ENCODE measurements at places on chromosomes 16 and 17. TPM values are rescaled to one million over a fixed set of nuclear protein-coding genes. Genes with fewer than 3 reads are reported as not detected.
A peak's percentile ranks its signal among the peaks of the same experiment; 100 is the strongest.

RRAD gene
- 11.1 TPM for total RNA-seq

GRCh38 chr17:7818026-7818425 lies 16.0 kb upstream of the KDM6B start:
- no peak overlapping the region for H3K27ac ChIP-seq
- H3K27me3 ChIP-seq, result no peaks in the 10 kb centered on the region
- H3K4me1 ChIP-seq, result no peaks in the 10 kb centered on the region

DNA sequence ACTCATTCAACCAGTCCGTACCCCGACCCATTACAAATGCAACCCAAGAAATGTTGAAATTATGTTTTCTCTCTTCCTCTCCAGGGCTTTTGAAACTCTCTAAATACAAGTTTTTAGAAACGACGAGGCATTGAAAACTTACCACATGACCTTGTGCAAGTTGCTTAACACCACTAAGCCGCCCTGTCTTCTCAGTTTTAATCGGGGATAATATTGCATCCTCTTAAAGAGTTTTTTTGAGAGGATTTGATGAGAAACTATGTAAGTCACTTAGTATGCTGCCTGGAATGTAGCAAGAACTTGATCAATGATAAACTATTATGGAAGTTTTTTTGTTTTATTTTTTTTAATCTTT lies 149.0 kb upstream of the FAM20A start:
- H3K4me1 ChIP-seq, result no peaks in the 10 kb centered on the region
- peak overlapping the region; percentile 3 for H3K4me3 ChIP-seq
- no peaks in the 10 kb centered on the region for H3K36me3 ChIP-seq

DNA sequence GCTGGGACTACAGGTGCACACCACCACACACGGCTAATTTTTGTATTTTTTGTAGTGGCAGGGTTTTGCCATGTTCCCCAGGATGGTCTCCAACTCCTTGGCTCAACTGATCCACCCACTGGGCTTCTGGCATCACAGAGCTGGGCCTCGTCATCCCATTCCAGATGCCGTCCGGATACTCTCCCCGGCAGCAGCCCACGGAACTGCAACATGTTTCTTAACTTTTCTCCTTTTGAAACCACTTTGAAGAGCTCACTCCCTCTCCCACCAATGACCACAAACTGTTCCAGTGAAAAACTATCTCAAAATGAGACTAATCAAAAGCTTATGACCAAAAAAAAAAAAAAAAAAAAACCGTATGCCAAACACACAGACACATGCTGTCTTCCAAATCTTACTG lies 17.6 kb downstream of the PEMT start:
- no peaks in the 10 kb centered on the region for H3K27me3 ChIP-seq
- no peaks in the 10 kb centered on the region for H3K36me3 ChIP-seq
- no peak for DNase-seq
- H3K27ac ChIP-seq, result no peak overlapping the region
- no peak overlapping the region for H3K4me3 ChIP-seq

GRCh38 chr17:39022924-39023323 lies 55.7 kb upstream of the FBXO47 start:
- H3K27ac ChIP-seq, result no peak overlapping the region
- H3K27me3 ChIP-seq, result no peaks in the 10 kb centered on the region
- no peak overlapping the region for H3K4me3 ChIP-seq
- peaks cover 3% of the 10 kb centered on the region for H3K4me1 ChIP-seq
- no peaks in the 10 kb centered on the region for H3K36me3 ChIP-seq

- H3K27ac ChIP-seq, result no peak overlapping the region
- DNase-seq, result no peak
- H3K4me1 ChIP-seq, result no peaks in the 10 kb centered on the region
- H3K36me3 ChIP-seq, result no peaks in the 10 kb centered on the region
- peaks cover under 1% of the 10 kb centered on the region for H3K27me3 ChIP-seq
Observed at GRCh38 chr16:24071666-24072360, 184.3 kb upstream of the CACNG3 start.

DNA sequence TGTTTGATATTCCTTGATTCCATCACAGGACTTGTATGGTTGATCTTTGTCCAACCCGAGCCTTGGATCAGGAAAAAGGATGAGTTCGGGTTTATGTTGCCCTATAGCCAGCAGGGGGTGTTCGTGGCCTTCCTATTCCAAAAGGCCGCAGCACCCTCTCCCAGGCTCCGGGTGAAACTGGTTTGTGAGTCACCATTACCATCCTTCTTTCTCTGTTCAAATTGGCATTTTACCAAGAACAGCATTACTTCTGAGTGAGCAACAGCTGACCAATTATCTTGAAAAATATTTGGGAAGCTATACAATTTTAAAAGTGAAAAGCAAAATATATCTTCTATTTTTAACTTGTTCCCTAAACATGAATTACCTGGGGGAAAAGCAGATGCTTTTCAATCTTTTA lies 24.3 kb upstream of the KRT20 start:
- DNase-seq, result peak; percentile 84
- no peak overlapping the region for H3K4me3 ChIP-seq
- H3K36me3 ChIP-seq, result no peaks in the 10 kb centered on the region
- no peaks in the 10 kb centered on the region for H3K4me1 ChIP-seq

DNA sequence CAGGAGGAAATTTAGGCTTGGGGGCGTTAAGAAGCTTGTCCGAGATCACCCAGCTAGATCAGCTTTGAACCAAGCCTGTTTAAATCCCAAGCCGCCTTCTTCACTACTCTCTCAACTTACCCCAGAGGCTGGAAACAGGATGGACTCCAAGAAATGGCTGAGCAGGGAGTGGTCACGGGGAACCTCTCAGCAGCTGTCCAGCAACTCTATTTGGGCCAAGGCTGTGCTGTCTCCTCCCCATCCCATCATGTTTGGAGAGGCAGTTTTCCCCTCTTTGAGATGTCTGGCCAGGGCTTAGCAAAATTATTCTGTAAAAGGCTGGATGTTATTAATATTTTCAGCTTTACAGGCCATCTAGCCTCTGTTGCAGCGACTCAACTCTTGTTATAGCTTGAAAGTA lies 305.7 kb downstream of the RBFOX1 start:
- no peaks in the 10 kb centered on the region for H3K4me1 ChIP-seq
- DNase-seq, result no peak
- H3K4me3 ChIP-seq, result no peak overlapping the region
- no peaks in the 10 kb centered on the region for H3K27me3 ChIP-seq
- no peaks in the 10 kb centered on the region for H3K36me3 ChIP-seq

DNA sequence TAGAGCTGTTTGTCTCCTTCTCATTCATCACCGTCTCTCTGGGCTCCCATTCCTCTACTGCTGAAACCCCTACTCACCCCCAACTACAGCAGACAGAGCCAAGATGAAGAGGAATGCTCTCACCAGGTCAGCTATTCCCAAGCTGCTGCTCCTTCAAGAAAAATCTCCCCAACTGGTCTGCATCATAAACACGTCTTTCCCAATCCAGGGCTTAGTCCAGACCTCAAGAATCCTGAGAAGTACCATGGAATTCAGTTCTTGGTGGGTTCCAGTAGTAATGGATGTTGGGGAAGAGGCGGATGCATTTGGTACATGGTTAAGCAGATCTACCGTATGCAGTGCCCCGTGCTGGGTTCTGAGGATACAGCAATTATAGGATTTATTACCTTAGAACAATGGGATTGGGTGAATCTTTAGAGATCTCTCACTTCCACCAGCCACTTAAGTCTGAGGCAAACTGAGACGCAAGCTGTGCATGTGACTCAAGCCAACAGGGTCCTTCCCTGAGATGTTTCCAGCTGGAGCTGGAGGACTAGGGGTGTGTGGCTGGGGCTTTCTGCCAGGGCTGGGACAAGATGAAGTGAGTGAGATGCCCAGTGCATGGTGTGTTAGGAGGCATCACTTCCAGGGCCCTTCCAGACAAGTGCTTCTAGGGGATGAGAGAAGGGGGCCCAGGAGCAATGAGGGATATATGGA lies 232.7 kb upstream of the CDH5 start:
- no peaks in the 10 kb centered on the region for H3K4me1 ChIP-seq
- H3K4me3 ChIP-seq, result no peak overlapping the region
- DNase-seq, result no peak
- H3K36me3 ChIP-seq, result no peaks in the 10 kb centered on the region
- no peak overlapping the region for H3K27ac ChIP-seq

- no peak for DNase-seq
- H3K27ac ChIP-seq, result peak overlapping the region; percentile 61
- peaks cover 45% of the 10 kb centered on the region for H3K4me1 ChIP-seq
- peak overlapping the region; percentile 83 for H3K4me3 ChIP-seq
Observed at GRCh38 chr17:8122422-8122923, 1.4 kb downstream of the HES7 start.

- no peak overlapping the region for H3K4me3 ChIP-seq
- no peak overlapping the region for H3K27ac ChIP-seq
- peaks cover 34% of the 10 kb centered on the region for H3K27me3 ChIP-seq
- H3K4me1 ChIP-seq, result no peaks in the 10 kb centered on the region
- DNase-seq, result peak; percentile 26
Observed at GRCh38 chr17:48678141-48678971, 44.0 kb downstream of the PRAC1 start.

Data from breast epithelium (tissue), 4 donors.